ENCODE measurements at places on chromosomes 11 and 22.

- no peak for DNase-seq
Measured at GRCh38 chr11:128711136-128711535, 17.3 kb downstream of the FLI1 start.

- DNase-seq: peak; percentile 78
Measured at GRCh38 chr11:61567286-61568061, 13.4 kb downstream of the SYT7 start.

DNA sequence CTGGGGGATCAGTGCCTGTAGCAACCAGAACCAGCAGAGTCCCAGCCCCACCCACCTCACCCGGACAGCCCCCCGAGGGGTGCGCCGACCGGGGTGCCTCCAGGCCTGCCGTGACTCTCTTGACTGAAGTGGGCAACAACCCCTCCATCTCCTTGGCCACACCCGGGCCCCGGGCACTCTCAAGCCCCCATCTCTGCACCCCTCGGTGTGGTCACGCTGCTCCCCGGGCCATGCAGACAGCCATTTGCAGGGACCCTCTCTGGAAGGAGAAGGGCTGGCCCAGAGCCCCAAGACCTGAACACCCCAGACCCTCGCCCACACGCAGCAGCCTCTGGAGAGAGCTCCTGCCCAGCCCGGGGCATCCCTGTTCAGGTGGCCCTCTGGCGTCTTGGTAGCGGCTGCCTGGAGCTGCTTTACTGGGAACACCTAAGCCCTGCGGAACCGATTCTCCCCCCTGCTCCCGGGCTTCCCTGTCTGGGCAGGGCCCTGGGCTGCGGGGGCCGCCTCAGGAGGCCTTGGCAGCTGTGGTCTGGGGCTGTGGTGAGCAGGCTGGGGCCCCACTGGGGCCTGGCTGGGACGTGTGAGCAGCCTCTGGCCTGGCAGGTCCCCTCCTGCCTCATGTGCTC lies 84.9 kb downstream of the WNT7B start:
- DNase-seq: no peak

- no peak for DNase-seq
Measured at GRCh38 chr22:38318792-38319773, 1.9 kb upstream of the CSNK1E start.

DNA sequence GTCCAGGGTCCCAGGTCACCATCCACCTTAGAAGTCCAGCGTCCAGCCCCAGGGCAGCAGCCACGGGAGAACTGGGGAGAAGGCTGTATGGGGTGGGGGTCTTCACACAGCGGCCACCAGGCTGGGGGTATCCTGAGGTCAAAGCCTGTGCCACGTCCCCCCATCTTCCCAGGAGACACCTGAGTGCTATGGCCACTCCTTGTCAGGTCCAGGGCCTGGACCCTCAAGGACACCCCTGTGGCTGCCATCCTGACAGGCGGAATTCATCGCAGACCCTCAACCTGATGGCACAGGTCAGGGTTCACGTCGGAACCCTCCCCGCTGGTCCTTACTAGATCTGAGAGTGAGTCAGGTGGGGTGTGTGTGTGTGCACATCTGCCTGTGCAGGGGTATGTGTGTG lies 18.6 kb downstream of the BRSK2 start:
- DNase-seq: no peak

GRCh38 chr22:31935961-31936635 lies 8.2 kb upstream of the YWHAH start:
- no peak for DNase-seq

Data from suppressor macrophage (primary cell).